ENCODE measurements at places on chromosomes 7 and 10.

DNA sequence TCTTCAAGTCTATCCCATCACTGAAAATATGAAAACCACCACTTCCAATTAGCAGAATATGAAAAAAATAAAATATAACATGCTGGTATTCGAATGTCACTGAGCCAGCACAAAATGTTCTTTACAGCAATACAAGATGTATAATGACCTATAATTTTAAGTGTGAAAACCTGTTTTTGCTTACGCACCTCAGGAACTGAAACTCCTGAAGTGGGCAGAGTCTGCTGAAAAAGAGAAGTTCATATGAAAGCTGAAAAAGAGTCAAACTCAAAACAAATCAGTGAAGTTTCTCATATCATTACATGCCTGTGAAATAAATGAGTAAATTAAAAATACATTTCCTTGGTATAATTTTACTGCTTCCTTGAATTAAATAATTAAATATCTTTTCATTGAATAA lies 272.5 kb downstream of the DGKB start:
- DNase-seq = no peak

DNA sequence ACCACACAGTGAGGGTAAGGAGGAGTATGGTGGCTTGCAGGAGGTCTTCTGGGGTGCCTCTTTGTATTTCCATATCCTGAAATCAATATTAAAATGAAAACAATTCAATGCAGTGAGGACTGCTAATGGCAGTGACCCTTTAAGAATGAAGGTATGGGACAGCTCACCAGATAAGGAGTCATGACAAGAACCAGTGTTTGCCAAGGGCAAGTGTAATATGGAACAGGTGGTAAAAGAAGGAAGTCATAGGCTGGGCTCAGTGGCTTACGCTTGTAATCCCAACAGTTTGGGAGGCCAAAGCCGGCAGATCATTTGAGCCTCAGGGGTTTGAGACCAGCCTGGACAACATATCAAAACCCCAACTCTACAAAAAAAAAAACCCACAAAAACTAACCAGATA lies 20.0 kb upstream of the LIPA start:
- no peak for DNase-seq

DNA sequence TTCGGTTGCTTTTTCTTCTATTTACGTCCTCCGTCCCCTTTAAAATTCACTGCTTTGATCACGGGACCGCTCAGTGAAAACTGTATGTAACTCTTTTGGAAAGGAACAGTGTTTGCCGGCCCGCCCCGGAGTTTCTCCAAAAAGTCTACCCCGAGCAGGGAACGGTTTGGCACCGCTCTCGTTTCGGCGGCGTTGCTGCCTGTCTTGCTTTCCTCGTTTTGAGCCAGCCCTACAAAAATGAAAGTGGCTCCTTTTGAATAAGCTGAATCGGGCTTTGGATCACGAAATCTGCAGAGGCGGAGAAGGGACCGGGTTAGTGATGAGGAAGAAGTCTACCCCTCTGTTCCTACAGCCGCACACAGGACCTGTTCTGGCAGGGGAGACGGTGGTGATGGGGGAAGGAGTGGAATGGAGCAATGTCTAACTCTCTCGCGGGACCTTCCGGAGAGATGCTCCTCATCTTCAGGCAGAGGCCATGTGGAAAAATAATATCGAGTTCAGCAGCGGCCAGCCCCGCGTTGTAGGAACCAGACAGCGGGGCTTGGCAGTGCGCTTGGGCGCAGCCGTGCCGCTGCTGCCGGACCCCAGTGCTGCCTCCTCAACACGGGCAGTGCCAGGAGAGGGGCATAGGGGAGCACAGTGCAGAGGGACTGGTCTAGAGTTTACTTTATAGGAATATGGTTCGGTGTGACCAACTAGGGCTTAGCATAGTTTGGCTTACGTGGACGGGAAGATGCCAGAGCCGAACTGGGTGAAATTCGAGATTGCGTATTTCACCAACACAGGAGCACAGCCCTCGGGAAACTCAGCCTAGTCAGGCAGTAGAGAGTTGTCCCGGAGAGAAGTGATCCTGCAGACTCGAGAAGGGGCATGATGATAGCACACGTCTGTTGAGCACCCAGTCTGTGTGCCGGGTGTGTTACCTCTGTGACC lies 1.4 kb downstream of the HTRA1 start:
- no peak for DNase-seq

DNA sequence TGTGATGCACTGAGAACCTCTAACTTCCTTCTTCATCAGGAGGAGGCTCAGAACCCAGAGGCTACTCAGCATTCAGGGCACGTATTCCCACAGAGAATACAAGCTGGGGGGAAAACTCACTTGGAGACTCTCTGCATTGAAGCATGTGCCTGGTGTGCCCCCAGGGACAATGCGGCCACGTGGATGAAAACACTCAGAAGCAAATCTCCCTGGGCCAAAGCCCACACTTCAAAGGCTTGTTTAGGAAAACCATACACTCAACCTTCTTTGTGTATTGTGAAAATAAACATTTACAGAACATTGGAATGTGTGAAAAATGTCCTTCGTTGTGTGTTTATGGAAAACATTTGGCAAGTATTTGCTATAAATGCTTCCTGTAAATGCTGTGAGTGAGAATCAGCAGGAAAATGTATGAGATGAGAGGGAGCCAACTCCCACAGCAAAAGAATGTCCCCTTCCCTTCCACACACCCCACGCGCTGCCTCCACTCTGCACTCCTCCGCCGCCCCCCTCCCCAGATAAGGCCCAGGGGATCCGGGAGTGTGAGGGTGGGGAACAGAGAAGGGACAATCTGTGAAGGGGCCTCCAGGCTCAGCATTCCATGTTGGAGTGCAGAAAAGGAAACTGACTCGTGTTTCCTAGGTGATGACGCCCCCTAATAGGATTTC lies 339.5 kb downstream of the ELMO1 start:
- DNase-seq = no peak

GRCh38 chr7:44315301-44315903 lies 10.0 kb downstream of the CAMK2B start:
- no peak for DNase-seq

GRCh38 chr10:125103924-125104323 lies 56.4 kb downstream of the CTBP2 start:
- DNase-seq = no peak

Measured in Karpas-422 (cell line).